Aorta (tissue), 5 donors: ENCODE measurements at places on chromosomes 7 and 10. TPM values are rescaled to one million over a fixed set of nuclear protein-coding genes. Genes with fewer than 3 reads are reported as not detected.

DNA sequence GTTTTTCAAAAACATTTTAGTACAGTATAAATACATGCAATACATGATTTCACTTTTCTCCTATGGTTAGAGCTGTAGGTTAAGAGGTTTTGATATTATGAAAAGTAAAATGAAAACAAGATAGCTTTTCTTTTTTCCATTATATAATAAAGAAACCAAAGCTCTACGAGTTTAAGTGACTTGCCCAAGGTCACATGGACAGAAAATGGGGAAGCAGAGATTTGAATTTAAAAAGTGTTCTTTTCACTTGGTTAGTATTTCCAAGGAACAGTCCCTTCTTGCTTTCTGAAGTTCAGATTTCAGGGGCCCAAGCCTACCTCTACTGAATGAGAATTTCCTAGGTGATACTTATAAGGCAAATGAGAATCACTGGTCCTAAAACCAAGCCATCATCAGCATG is 13.2 kb upstream of the MAP3K8 start:
- DNase-seq: no peak

- no peak for DNase-seq
Observed at GRCh38 chr10:71575934-71576801, 143.4 kb downstream of the C10orf105 start.

The HABP2 gene
- total RNA-seq: not detected

- DNase-seq: no peak
Observed at GRCh38 chr7:50068026-50068425, 25.0 kb downstream of the ZPBP start.

The UNCX gene
- total RNA-seq: not detected

DNA sequence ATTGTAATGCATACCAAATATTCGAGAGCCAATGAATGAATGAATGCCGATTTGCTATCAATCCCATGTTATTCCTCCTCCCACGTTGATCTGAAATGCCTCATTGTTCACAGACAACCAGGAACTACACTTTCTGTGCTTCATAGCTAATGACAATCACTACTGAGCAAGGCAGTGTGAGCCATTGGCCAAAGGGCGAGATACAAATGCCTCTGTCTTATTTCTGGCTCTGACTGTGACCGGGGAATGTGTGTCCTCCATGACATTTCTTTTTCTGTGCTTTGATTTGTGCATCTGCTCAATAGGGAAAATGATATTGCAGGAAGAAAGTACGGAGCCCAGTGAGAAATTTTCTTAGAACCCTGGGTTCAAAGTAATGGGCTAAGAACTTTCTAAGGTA is 217.1 kb downstream of the CXCL12 start:
- DNase-seq: no peak

DNA sequence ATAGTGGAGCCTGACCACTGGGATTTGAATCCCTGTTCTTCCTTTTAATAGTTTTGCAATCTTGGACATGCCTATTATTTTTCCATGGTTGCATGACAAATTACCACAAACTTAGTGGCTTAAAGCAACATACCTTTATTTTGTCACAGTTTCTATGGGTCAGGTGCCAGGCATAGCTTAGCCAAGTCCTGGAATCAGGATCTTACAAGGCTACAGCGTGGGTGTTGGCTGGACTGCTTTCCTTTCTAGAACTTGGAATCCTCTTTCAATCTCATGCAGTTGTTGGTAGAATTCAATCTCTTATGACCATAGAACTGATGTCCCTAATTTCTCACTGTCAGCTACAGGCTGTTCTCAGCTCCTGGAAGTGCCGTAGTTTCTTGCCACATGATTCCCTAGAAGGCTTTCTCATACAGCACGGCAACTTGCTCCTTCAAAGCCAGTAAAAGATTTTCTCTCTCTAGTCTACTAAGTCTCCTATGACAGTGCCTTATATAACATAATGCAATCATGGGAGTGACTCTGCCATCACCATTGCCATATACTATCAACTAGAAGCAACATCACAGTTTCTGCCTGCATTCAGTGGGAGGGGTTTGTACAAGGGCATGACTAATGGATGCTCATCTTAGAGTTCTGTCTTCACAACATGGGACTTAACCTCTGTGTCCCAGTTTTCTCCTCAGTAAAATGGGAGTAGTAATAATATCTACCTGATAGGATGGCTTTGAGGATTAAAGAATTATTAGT is 243.4 kb upstream of the FZD1 start:
- no peak for DNase-seq

DNA sequence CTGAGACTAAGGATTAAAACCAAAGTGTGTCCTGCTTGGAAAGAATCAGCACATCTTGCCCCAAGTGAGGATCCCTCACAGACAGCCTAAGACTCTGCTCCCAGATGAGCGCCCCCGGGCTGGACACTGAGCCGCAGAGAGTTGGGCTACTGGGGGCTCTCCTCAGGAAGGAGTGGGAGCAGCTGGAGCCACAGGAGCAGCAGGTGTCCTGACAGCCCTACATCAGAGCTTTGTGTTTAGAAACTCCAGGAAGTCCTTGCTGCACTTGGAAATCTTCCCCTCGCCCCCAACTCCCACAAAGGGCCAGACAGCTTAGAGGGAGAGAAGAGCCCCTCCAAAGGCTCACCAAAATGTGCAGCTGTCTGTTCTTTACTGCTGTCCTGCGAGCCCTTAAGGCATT is 172.2 kb downstream of the HERPUD2 start:
- no peak for DNase-seq

The ZCWPW1 gene
- 4.4 TPM for total RNA-seq

GRCh38 chr7:150971242-150972022 is 6.7 kb downstream of the KCNH2 start:
- no peak for DNase-seq

The NCF1 gene
- 16.4 TPM for total RNA-seq

- DNase-seq: no peak
Observed at GRCh38 chr7:4720225-4720624, 38.1 kb downstream of the FOXK1 start.

- DNase-seq: no peak
Observed at GRCh38 chr7:155254018-155254417, 43.7 kb upstream of the INSIG1 start.

The MOGAT3 gene
- not detected for total RNA-seq

The CYP26C1 gene
- total RNA-seq: 0.21 TPM

DNA sequence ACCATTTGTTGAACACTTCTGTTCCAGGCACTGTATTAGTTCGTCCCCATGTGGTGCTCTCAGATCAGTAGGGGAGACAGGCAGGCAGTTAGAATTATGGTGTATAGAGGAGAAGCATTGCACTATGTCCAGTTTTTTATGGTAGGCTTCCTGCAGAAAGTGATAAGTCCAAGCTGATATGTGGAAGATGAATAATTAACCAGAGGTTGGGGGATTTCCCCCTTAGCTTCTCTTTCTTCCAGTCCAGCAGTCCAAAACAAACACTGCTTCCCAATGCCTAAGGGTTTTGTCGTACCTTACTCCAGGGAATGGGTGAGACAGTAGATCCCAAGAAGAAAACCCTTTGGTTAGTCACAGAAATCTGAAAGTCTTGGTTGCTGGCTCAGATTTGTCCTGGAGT is 19.2 kb downstream of the HIF1AN start:
- no peak for DNase-seq

DNA sequence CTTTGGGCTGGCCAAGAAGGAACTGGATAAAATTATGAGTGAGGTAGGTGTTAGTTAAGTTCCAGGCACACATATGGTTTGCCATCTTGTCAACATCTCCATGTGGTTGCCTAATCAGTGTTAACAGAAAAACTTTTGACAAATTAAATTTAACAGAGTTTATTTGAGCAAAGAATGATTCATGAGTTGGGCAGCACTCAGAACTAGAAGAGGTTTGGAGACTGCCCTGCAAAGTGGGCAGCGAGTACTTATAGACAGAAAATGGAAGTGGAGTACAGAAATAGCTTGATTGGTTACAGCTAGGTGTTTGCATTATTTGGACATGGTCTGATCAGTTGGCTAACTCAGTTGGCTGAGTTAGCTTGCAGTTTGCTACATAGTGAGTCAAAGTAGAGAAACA is 37.5 kb upstream of the AGK start:
- DNase-seq: no peak

GRCh38 chr10:17516376-17516775 is 62.0 kb upstream of the ST8SIA6 start:
- no peak for DNase-seq

GRCh38 chr7:99843808-99844207 is 16.0 kb downstream of the CYP3A43 start:
- DNase-seq: no peak

The INSIG1 gene
- total RNA-seq: 48.3 TPM

- no peak for DNase-seq
Observed at GRCh38 chr7:158543840-158544239, 43.8 kb downstream of the PTPRN2 start.

The EPO gene
- total RNA-seq: not detected

The HIPK2 gene
- total RNA-seq: 35.3 TPM

DNA sequence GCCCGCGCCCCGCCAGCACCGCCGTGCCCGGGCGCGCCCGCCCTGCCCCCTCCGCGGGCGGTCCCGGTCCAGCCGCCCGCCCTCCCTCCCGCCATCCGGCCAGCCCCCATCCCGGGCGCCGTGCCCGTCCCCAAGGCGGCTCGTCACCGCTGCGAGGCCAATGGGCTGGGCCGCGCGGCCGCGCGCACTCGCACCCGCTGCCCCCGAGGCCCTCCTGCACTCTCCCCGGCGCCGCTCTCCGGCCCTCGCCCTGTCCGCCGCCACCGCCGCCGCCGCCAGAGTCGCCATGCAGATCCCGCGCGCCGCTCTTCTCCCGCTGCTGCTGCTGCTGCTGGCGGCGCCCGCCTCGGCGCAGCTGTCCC is at the start of gene HTRA1:
HTRA1 (plus strand) TSS at position 187 of the 362 bp plus-strand sequence; CDS start at position 287, 100 bp downstream.
- peak; percentile 94 for DNase-seq

- DNase-seq: no peak
Observed at GRCh38 chr7:87448388-87448787, 27.1 kb downstream of the ABCB4 start.

DNA sequence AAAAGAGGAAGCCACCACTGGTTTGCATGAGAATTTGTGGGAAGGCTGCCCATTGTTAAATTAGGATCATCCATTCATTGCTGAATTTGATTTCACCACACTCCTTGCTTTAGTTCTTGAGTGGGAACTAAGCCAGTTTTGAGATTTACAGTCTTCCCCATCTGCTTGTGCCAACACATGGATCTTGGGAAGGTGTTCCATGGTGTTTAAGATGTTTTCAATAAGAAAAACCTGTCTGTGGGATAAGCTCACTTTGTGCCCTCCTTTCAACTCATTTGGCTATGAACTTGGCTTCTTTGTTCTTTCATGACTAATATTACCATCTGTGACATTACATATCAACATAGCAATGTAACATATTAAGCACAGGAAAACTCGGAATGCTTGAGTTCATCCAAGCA is 73.2 kb downstream of the INHBA start:
- DNase-seq: no peak

The CCL24 gene
- total RNA-seq: 1.1 TPM

The TSPAN33 gene
- total RNA-seq: 8.3 TPM

The COL13A1 gene
- total RNA-seq: 9.3 TPM

DNA sequence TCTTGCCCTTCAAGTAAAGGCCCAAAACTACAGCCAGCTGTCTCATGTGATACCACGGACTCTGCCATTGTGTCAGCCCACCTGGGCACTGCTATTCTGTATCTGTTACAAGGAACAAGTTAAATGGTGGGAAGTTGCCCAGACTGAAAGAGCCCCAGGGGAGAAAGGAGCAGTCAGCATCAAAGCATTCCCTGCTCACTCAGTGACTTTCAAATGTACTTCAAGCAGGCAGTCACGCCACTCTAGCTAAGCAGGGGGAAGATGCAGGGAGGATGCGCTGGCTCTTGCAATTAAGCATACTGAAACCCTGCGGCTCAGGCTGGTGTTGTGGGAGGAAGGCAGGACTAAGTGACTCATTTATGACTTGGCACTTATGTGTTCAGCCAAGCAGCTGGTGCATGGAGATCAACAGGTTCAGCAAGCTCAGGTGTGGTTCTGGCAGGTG is 1249.6 kb downstream of the TYW1 start:
- DNase-seq: no peak

- no peak for DNase-seq
Observed at GRCh38 chr10:17648243-17649035, 4.5 kb downstream of the STAM start.

The CPA5 gene
- total RNA-seq: not detected

GRCh38 chr7:40105879-40106473 is 28.4 kb downstream of the MPLKIP start:
- no peak for DNase-seq

DNA sequence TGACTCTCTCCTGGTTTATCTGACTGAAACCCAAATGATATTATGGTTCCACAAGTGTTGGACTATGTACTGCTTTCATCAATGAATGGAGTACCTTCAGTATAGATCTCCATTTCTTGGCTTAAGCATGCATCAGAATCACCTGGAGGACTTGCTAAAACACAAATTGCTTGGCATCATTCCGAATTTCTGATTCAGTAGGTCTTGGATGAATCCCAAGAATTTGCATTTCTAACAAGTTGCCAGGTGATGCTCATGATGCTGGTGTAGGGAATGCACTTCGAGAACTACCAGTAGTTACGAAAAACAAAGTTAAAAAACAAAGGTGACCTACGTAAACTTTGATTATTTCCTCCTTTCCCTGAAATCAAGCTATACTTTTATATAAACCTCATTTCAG is 119.0 kb upstream of the FEZF1 start:
- DNase-seq: no peak

DNA sequence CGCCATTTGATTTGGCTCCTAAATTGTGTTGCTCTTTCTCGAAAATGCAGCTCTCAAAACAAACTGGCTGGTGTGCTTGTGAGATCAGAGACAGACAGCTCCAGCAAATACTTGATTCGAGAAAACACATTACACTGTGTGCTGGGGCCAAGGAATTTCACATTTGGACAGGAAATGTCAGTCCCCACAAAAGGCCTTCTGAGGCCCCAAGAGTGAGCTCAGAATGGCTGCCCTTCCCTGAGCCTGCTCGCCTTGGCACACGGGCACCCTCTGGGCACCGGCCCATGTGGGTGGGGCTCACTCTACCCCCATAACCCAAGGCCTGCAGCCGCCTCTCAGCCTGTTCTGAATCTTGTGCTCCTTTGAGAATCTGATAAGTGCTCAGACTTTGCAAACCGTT is 13.9 kb upstream of the HSPA12A start:
- DNase-seq: peak; percentile 86

The AKR1C4 gene
- not detected for total RNA-seq
